SK-N-SH treated with all-trans-retinoic acid at 6 μM for 48 hours (cell line): ENCODE measurements at places on chromosomes 1 and 21.

DNA sequence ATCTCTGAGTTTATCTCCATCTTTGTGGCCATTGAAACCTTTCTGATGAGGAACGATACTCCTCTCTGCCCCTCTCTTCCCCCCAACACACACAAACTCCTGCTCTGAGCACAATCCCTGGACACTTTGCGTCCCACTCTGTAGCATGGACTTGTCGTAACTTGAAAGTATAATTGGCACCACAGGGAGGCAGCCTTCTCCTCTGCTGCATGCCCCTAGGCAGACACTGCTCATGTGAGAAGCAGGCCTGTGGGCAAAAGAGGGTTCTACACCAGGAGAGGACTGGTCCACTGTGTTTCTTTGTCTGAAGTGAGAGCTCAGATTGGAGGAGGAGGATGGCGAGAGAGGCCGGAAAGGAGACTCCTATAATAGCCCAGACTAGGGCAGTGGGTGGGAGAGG, 3.8 kb upstream of the PARS2 start:
- ATAC-seq, result peak; percentile 15; the same call in 2 of the 3 replicates

GRCh38 chr1:24263746-24264145, 55.4 kb upstream of the GRHL3 start:
- no peak for ATAC-seq

DNA sequence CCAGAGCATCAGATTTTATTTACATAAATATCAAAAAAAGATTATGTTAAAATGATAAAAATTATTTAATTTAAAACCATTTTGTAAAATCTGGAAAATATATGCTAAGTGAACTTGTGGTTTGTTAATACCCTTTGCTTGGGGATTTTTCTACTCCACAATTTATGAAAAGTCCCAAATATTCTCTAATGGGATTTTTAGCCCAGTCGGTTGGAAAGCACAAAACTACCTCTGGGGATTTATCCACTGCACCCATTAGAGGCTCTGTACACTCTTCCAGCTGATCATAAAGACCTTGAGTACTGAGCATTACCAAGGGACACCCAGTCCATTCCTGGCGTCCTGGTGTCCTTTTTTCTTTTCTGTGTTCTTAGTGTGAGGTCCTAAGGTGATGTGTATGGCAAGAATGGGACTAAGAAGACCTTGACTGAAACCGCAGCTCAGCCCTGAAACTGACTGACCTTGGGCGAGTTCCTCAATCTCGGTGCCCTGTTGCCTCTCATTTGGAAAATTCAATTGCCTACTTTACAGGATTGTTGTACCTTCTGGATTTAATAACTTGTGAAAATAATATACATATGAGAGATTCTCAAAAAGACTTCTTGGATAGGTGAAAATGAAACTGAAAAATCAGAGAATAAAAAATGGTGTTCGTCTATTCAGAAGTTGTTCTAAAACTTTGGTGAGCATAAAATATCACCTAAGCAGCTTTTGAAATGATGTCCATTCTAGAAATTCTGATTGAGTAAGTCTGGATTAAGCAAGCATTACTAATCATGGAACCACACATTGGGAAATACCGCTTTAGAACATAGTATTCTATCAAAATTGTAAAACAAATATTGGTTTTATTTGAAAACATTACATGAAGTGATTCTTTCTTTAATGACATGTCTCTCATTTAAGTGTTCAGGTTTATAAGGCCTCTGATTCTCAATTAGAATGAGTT, 21.5 kb upstream of the SAMSN1 start:
- no peak for ATAC-seq

DNA sequence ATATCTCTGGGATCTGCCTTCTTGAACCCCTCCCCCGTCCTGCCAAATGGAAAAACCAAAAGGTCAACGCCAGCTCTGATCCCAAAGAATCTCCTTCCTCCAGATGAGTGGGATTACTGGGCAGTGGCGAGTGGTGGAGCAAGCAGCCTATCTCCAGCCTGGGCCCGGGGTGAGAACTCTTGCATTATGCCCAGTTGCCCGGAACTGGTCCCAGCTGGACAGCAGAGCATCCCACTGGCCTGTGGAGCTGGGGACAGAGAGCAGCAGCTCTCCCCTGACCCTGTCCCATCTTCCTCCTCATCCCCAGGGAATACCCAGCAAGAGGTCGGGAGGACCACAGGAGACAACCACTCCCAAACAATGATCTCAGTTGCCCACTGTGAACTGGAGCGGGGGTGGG, 130.5 kb downstream of the TMEM53 start:
- ATAC-seq, result no peak

- ATAC-seq, result no peak
Measured at GRCh38 chr1:9068981-9069325, 482 bp downstream of the SLC2A5 start.

DNA sequence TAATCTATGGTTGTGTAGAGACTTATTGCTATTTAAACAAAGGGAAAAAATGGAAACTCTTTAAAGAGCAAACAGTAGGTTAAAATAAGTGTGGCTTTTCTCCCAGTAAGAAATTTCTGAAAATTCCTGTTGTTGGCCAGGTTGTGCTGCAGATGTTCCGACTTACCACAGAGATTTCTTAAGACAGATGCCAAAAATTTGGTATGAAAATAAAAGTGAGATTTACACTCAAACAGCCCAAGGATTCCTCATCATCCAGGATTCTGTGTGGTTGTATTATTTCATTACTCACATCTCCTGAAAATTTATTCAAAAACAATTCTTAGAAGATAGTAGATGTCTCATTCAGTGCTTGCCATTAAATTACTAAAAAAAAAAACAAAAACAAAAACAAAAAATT, 296.7 kb upstream of the PTBP2 start:
- no peak for ATAC-seq

DNA sequence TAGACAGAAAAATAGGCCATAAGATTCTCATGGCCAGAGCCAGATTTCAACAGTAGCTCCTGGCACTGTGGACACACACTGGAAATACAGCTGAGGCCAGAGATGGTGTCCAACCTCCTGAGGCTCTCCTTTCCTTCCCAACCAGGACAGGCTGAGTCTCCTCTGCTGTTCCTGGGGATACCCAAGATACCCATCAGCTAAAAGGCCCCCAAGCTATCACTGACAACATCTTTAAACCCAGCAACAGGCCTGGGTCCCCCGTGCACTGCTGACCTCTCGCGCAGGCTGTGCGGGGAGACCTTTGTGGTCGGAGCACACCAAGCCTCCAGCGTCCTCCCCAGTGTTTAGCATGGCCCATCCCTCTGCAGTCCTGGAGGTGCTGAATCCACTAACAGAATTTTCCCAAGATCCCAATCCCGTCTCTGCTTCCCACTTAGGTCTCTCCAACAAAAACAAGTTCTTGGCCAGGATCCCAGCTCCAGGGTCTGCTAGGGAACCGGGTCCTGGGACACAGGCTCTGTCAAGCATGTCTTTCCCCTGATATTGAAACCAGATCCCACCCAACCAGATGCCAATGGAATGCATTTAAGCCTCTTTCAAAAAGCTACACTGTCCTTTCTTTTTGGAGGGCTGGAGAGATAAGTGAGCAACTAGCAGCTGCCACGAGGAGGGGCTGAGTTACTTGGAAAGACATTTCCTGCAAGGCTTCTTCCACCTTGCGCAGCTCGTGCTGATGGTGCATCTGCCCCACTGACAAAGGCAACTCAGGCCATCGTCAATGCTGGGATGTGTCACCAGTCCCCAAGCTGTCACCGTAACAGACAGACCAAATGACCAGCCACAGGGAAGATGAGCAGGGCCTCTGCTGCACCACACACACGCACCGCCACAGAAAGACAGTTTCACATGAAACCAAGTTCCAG, 73.2 kb downstream of the BCAR3 start:
- ATAC-seq, result peak; percentile 53

- ATAC-seq, result no peak
Measured at GRCh38 chr1:46562498-46562897, 11.1 kb upstream of the KNCN start.

DNA sequence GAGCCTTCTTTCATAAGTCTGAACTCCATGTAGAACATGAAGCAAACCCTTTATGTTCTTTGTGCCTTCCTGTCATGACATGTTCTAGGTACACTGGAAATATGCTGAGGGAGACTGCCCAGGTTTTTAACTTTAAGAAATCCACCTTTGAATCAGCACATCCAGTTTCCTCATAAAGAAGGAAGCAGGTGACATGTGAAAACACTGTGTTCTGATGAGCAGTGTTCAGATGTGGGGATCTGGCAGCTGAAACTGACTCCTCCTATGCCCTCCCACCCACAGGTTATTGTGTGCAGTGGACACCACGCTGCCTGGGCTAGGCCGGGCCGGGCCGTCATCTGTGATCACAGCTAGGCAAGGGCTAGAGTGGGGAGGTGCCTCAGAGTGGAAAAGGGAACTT, 51.1 kb downstream of the CNN3 start:
- no peak for ATAC-seq

- ATAC-seq, result no peak
Measured at GRCh38 chr1:118204648-118205047, 19.6 kb upstream of the SPAG17 start.

DNA sequence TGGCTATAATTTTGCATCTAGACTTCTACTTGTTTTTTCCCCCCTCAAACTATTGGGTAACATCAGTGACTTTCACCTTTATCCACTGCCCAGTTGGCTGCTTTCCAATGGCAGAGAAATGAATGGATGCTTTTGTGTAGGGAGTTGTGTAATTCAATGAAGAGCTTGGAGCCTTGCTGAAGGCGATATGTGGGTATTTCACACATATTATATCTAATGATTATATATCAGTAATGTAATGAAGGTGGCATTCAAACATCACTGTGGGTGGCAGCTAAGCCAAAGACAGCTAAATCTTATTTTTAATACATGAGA, 81.2 kb downstream of the TGFB2 start:
- ATAC-seq, result no peak

- no peak for ATAC-seq
Measured at GRCh38 chr1:119954476-119955422, 58.4 kb upstream of the ADAM30 start.

DNA sequence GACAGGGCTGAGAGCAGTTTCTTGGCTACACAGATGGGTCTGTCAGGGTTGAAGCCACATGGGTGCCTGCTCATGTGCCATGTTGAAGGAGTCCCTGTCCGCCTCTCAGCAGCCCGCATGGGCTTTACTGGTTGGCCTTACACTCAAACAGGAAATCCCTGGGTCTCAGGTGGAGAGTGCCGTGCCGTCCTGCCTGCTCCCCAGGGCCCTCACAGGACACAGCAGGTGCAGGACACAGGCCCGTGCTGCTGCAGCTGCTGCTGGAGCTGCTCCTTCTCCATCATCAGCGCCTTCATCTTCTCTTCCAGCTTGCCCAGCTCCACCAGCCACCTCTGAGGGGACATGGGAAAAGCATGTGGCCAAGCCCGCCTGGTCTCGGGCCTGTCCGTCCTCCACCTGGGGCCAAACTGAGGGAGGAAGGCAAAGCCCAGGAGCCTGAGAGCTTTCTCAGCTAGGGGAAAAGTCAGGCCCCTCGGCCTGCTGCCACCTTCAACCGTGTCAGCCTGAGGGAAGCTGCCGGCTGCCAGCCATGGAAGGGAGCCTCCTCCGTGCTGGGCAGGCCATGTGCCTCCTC, 5.5 kb downstream of the SLFNL1 start:
- ATAC-seq, result no peak

DNA sequence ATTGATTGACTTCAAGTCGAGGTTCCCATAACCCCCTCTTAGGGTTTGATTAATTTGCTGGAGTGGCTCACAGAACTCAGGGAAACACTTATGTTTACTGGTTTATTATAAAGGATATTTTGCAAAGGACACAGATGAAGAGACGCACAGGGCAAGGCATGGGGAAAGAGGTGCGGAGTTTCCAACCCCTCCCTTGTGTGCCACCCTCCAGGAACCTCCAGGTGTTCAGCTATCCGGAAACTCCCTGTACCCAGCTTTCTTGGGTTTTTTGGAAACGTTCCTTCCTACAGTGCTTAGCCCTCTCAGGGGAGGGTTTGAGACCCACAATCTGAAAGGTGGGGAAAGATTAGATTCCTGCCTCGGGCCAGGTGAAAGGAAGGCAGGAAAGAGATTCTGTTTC, 48.2 kb downstream of the UCK2 start:
- no peak for ATAC-seq

- no peak for ATAC-seq
Measured at GRCh38 chr1:225944951-225945350, 3.9 kb upstream of the LEFTY2 start.

- ATAC-seq, result no peak
Measured at GRCh38 chr21:25788677-25789076, 53.9 kb downstream of the GABPA start.

DNA sequence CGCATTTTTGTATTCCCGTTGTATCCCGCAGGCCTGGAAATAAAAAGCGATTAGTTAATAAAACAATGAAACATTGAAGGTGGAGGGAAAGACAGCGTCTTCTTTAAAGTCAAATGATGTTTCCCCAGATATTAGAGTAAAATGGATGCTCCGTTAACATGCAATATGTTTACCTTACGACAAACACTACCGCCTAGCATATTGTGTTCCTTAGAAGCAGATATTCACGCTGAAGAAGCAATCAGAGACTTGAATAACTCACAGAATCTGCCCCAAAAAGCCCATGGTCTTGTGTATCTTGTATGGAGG, 583 bp upstream of the B4GALT3 start:
- no peak for ATAC-seq

DNA sequence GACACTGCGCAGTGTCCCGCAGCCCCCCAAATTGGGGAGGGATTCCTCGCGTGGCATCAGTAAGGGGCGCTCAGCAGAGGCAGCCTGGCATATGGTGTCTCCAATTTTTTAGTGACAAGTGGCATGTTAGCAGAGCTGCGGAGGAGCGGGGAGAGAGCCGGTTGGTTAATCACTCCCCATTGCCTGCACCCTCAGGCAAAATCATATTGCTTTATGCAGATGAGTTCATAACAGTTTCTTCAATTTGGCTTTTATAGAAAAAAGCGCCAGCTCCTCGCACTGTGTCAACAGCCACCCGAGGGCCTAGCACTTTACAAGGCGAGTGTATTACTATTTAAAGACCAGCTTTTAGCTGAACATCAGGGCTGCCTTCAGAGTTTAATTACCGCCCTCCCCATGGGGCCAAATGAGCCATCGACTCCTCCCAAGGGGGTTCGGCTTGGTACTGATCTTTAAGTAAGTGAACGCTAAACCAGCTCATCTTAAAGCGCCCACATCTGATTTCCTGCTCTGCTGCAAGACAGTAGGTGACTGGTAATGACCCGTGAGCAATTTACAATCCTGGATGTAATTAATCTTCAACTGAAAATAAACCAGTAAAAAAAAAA, 298.9 kb downstream of the DSCAM start:
- no peak for ATAC-seq

GRCh38 chr1:41558761-41559171, 74.3 kb upstream of the EDN2 start:
- no peak for ATAC-seq

- ATAC-seq, result no peak
Measured at GRCh38 chr1:97337250-97338030, 583.4 kb downstream of the DPYD start.
